ENCODE measurements at places on chromosomes 2 and 18. TPM values are rescaled to one million over a fixed set of nuclear protein-coding genes. Genes with fewer than 3 reads are reported as not detected.

The SALL3 gene
- total RNA-seq: not detected

The LINC00305 gene
- total RNA-seq: not detected

The NDC80 gene
- total RNA-seq: 32.3 TPM

The IL36RN gene
- total RNA-seq: not detected

The AKAIN1 gene
- total RNA-seq: not detected

The LYPD6 gene
- total RNA-seq: 5.6 TPM

The FECH gene
- total RNA-seq: 43.3 TPM

The SPR gene
- 40.1 TPM for total RNA-seq

The EPAS1 gene
- 50.5 TPM for total RNA-seq

The DLGAP1 gene
- 1.8 TPM for total RNA-seq

The DBI gene
- total RNA-seq: 86.6 TPM

The SH3RF3 gene
- 0.32 TPM for total RNA-seq

The AQP12B gene
- not detected for total RNA-seq

The NYAP2 gene
- total RNA-seq: not detected

The COPS9 gene
- total RNA-seq: 134 TPM

The PSMA8 gene
- total RNA-seq: not detected

The ARID5A gene
- total RNA-seq: 0.89 TPM

- DNase-seq: no peak
These were observed 825 bp downstream of the ITGA6 start for GRCh38 chr2:172427990-172428831.

GRCh38 chr2:12617366-12617765 is 99.4 kb upstream of the TRIB2 start:
- DNase-seq: no peak

- no peak for DNase-seq
These were observed 97.0 kb downstream of the XRCC5 start for GRCh38 chr2:216206041-216206703.

DNA sequence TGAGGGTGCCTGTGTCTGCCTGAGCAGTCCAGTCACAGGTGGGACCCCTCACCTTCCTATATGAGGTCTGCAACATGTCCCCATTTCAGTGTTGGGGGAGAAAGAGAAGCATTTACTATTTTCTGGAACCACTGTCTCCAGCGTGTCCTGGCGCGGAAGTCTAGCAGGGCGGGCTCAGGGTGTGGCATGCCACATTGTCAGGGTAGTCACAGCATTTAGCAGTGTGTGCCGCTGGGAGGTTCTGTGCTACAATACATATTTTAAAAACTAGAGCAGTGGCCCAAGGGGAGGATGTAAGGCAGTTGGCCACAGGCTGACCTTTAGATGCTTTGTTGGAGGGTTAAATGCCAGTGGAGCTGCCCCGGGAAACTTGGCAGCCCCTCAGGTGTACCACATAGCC is 12.5 kb downstream of the UBE2F start:
- DNase-seq: no peak

DNA sequence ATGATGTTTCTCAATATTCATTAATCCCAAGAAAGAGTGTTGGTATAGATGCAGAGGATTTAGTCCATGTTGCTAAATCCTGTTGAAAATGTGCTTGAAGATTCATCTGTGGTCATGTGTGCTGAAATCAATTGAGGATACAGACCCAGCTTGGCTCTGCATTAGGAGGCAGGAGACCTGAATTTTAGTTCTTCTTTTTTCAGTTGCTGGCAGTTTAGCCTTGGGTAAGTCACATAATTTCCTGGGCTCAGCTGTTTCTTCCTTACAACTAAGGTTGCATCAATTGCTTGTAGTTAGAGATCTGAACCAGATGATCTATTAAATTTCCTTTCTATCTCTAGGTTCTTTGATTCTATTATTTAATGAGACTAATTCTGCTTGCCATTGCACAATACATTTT is 54.4 kb downstream of the SETBP1 start:
- DNase-seq: no peak

GRCh38 chr2:101887328-101887727 is 104.4 kb upstream of the IL1R2 start:
- DNase-seq: no peak

GRCh38 chr2:230881840-230882239 is 17.1 kb downstream of the ITM2C start:
- no peak for DNase-seq

- no peak for DNase-seq
These were observed 836.9 kb upstream of the FANCL start for GRCh38 chr2:59077981-59078531.

GRCh38 chr2:173238385-173238784 is 116.3 kb upstream of the CDCA7 start:
- DNase-seq: no peak

- DNase-seq: no peak
These were observed 44.6 kb downstream of the DPP4 start for GRCh38 chr2:162029287-162029901.

GRCh38 chr2:74043345-74044329 is 58.9 kb downstream of the TET3 start:
- no peak for DNase-seq

GRCh38 chr2:158775273-158776027 is 19.7 kb upstream of the DAPL1 start:
- no peak for DNase-seq

DNA sequence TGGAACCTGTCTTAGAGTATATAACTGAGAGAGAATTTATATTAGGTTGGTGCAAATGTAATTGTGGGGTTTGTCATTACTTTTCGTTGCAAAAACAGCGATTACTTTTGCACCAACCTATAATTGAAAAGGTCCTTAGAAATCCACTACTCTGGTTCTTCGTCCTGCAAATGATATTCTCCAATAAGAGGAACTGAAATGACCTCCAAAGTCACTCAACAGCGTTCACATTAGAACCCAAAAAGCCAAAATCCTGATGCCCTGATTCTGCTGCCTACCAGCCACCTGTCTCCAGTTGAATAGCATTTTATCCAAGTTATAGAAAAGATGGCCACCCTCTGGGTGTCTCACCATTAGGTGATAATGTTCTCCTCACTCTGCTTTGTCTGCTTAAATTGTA is 230.6 kb downstream of the SETBP1 start:
- no peak for DNase-seq

- no peak for DNase-seq
These were observed 306.7 kb upstream of the MMADHC start for GRCh38 chr2:149894226-149894625.

DNA sequence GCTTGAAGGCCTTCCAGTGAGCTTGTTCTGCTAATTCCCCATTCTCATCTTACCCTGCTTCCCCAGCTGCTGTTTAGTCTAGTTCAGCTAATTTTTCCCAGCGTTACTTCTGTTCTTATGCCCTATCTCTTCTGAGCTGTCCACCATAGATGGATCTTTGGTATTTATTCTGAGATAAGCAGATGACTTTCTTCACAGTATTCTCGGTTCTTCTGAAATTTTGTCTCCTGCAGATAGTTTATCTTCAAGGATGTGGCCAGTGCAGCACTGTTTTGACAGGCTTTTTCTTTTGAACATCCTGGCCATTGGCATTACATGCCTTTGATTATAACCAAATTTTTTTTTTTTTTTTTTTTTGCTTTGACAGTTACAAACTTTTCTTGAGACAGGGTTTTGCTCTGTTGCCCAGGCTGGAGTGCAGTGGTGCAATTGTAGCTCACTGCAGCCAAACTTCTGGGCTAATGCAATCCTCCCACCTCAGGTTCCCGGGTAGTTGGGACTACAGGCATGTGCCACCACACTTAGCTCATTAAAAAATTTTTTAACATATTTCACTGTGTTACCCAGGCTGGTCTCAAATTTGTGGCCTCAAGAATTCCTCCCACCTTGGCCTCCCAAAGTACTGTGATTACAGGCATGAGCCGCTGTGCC is 134.2 kb downstream of the WDSUB1 start:
- DNase-seq: no peak

DNA sequence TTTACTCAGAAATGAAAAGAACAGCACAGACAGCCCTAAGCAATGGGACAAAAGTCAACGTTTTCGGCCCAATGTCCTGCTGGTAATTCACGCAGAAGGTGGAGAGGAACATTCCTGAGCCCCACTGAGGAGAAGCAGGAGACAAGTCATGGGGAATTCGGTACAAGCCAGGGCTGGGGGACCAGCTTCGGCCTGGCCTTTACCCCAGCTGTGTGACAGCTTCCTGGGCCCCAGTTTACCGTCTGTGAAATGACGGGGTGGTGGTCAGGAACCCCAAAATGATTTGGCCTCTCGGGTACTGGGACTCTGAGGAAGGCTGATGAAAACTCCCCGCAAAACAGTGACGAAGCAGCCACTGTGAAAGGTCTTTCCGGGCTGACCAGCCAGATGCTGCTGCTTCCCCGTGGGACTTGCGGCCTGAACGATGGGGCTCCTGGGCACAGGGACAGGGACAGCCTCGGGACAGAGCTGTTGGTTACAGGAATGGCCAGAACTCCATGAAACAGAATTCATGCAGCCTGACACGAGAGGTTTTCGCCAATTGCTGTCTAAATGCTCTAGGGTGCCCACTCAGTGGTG is 21.6 kb downstream of the KIF1A start:
- DNase-seq: no peak
